ENCODE measurements at places on chromosomes 5 and 9.

- no peak for DNase-seq
Observed at GRCh38 chr9:13487071-13487470, 207.6 kb upstream of the MPDZ start.

DNA sequence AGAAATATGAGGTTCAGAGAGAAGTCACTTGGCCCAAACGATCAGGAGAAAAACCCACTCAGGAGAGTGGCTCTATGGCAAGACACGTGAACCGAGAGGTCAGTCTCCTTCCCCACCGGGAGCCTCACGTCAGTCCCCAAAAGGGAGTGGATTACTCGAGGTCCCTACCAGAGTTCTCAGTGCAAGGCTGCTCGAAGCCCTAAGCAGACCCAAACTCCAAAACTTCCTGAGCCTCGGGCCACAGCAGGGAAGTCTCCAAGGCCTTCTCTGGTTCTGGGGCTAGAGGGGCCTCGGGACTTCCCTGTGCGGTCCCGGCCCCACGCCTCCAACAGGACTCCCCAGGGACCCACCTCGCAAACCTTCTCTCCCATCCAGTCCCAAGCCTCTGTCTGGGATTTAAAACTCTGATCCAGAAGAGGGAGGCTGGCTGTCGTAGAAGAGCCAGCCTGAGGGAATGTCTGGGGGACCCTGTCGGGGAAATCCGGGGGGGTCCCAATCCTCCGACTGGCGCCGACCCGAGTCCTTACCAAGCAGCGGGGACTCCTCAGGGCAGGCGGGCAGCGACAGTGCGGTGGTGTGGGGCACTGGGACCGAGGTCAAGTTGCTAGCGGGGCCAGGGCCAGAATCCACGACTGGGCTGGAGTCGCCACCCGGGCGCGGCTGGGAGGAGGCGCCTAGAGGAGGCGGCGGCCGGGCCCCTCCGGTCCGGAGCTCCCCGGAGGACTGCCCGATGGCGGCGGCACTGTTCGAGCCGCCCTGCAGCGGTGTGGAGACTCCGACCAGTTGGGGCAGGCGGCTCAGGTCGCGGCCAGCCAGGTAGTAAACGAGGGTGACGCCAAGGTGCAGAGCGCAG is 679 bp downstream of the B4GALT1 start:
- DNase-seq: no peak

- peak; percentile 54 for DNase-seq
Observed at GRCh38 chr9:90642570-90643539, at the start of gene DIRAS2. DIRAS2 (minus strand) TSS chr9:90642824; CDS start chr9:90613827, 28,997 bp downstream.

- DNase-seq: peak; percentile 50
Observed at GRCh38 chr5:143896966-143897365, 85.0 kb downstream of the HMHB1 start.

- DNase-seq: no peak
Observed at GRCh38 chr5:136677217-136677616, 311.9 kb upstream of the TRPC7 start.

DNA sequence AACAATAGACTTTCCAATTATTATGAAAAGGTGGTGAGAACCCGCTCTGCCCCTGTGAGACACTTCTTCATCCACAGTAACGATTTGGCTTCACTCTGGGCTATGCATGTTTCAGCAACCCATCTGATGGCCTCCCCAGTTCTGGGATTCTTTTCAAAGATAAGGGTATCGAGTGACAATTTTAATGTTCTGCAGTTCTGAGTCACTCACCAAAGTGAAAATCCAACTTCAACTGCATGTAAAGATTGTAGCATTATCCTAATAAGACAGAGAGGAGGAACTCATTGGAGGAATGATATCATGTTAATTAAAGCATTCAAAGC is 1078.3 kb upstream of the SEMA6A start:
- DNase-seq: no peak

DNA sequence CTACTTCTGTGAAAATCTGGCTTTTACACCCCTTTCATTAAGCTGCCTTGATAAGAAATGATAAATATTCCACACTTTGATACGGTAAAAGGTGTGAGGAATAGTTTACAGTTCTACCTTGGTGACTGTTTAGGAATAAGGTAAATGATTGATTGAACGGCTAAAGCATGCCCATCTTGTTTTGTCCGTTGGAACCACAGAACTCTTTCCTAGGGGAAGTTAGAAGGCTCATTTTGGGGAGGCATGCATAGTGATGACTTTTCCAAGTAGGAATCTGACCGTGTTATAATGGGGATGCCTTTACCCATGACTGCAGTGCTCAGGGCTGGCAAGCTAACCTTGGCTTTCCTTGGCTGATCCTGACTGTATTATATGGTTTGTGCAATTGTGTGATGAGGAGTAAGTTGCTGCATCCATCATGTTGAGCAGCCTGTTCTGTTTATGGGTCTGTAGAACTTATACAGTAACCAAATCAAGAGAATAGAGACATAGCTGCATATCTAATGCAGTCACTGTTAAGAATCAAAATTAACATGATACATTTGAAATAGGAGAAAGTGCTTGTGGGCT is 24.5 kb downstream of the PCSK5 start:
- no peak for DNase-seq

GRCh38 chr9:25048098-25048724 is 502.5 kb upstream of the IZUMO3 start:
- no peak for DNase-seq

Measured in fibroblast of pulmonary artery (primary cell).